ENCODE measurements at places on chromosomes 12 and 14.
A peak's percentile ranks its signal among the peaks of the same experiment; 100 is the strongest.

- DNase-seq = no peak
These were observed 113.0 kb upstream of the WSCD2 start for GRCh38 chr12:108016022-108016564.

GRCh38 chr12:110844551-110845338 is 2.0 kb upstream of the CCDC63 start:
- DNase-seq = no peak

DNA sequence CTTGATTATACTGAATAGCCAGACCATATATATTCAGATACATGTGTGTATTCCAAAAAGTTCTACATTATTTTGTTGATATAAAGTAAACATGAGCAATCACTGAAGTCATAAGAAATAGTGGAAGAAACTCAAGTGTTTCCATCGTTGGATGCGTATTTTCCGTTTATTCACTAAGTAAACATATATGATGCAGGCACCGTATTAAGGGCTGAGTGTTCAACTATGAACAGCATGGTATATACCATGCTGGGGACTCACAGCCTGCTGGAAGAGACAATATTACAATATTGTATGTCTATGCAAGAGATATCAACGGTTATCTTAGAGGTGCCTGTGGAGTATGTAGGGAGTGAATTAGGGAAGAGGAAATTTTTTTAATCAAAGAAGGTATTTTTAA is 1.2 kb downstream of the PYROXD1 start:
- DNase-seq = no peak

GRCh38 chr12:68863109-68863770 is 55.3 kb downstream of the MDM2 start:
- no peak for DNase-seq

GRCh38 chr12:104741497-104742367 is 216.4 kb downstream of the SLC41A2 start:
- DNase-seq = no peak

GRCh38 chr14:97116546-97116945 is 319.4 kb downstream of the VRK1 start:
- no peak for DNase-seq

GRCh38 chr12:122669397-122670070 is 33.6 kb downstream of the HCAR2 start:
- DNase-seq = no peak

DNA sequence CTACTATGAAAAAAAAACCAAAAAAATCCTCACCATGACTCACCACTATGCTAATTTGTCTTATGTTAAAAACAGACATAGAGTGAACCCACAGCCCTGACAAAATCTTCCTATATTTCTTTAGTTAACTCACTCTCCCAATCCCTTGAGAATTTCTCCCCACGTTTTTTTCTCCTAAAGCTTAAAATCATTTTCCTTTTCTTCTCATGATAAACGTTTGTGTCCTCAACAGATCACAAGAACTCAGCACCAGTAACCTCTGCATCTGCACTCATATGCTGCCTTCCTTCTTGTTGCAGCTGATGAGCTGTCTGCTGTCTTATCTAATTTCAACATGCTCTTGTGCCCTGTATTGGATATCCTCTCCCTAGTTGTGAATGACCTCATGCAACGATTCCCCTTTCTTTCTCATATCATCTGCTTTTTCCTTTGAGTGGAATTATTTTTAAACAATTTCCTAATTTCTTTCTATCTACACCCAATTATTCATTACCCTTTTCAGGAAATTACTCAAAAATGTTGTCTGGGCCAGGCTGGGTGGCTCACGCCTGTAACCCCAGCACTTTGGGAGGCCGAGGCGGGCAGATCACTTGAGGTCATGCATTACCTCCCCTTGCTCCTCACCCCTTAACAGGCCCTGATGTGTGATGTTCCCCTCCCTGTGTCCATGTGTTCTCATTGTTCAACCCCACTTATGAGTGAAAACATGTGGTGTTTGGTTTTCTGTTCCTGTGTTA is 427.5 kb upstream of the MGAT4C start:
- DNase-seq = no peak

DNA sequence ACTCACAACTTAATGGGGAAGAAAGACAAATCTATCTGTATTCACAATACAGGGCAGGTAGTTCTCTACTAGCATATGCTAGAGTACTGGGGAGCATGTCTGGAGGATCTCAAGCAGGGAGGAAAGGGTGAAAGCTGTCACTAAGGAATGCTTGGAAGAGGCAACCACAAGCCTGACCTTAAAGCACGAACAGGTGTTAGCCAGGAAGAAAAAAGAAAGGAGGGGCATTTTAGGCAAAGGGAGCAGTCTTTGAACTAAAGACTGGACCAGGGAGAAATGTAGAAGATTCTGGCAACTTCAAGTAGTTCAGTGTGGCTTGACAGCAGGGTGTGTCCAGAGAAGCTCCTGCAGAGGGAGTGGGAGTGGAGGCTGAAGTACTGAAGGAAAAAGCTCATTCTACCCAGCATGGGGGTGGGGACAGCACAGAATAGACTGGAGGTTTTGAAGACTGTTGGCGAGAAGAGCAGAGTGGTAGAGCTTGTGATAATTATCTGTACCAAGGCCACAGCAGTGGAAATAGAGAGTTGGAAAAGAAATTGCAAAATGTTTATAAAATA is 50.9 kb downstream of the AP5M1 start:
- DNase-seq = no peak

- DNase-seq = peak; percentile 21
These were observed 7.2 kb downstream of the ERC1 start for GRCh38 chr12:998020-998874.

- DNase-seq = no peak
These were observed 247.6 kb downstream of the IPO8 start for GRCh38 chr12:30448038-30448437.

DNA sequence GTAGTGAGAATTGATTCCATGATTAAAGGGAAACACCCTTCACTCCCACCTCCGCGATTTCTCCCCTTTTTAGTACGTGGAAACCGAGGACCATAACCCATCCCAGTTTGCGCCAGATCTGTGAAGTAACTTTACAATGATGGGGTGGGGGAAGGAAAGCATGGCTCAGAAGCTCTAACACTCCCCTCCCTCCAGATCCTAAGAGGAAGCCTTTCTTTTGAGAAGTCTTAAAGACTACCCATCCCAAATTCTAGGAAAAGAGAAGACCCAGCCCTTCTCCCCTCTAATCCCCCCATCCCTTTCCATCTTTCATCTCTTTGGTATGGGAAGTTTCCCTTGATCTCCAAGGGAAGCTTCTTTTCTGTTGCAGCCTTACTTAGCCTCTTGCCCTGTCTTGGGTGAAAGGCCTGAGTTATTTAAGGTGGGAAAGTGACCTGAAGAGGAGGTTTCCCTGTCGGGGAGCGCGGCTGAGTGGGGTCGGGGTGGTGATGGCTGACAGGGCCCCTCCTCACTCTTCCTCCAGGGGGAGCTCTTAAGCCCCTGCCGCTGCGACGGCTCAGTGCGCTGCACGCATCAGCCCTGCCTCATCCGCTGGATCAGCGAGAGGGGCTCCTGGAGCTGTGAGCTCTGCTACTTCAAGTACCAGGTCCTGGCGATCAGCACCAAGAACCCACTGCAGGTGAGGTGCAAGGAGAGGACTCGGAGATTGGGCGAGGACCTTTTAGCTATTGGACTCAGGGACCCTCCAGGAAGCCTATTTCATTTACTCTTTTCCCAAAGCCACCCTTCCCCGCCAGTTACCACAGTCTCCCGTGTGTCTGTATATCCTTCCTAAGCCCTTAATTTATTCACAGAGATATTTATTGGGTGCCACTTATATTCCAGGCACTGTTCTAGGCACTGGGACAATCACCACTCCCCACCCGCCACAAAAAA is 1.8 kb downstream of the MARCHF9 start:
- peak; percentile 86 for DNase-seq

DNA sequence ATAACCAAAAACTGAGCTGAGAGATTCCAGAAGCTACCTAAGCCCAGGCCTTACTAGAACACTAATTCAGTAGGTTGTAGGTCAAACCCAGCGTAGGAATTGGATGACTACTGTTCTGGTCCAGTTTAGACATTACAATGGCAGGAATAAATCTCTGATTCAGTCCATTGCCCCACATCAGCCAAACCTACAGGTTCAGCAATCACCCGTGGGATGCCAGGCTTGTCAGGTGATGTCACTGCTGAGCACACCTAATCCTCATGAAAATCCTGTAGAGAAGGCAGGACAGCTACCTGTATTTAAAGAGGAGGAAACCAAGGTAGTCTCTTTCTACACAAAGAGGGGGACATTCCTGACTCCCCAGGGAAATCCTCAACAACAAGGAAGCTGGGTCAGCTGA is 63.7 kb downstream of the RFX4 start:
- no peak for DNase-seq

DNA sequence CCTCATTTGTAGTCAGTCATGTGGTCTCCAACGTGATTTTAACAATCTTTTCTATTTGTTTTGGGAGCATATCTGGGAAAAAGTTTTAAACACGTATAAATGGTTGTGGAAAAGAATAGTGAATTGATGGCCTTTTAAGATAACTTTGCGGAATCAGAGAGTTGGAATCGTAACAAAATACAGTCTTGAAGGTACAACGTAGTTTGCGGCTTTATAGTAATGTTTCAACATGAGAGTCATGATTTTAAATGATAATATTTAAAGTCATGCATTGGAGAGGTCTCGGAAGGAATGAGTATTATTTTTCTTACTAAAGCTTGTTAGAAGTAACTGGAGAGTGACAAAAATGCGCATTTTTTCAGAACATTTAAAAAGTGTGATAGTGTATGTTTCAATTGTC is 1.6 kb downstream of the AEBP2 start:
- DNase-seq = no peak

DNA sequence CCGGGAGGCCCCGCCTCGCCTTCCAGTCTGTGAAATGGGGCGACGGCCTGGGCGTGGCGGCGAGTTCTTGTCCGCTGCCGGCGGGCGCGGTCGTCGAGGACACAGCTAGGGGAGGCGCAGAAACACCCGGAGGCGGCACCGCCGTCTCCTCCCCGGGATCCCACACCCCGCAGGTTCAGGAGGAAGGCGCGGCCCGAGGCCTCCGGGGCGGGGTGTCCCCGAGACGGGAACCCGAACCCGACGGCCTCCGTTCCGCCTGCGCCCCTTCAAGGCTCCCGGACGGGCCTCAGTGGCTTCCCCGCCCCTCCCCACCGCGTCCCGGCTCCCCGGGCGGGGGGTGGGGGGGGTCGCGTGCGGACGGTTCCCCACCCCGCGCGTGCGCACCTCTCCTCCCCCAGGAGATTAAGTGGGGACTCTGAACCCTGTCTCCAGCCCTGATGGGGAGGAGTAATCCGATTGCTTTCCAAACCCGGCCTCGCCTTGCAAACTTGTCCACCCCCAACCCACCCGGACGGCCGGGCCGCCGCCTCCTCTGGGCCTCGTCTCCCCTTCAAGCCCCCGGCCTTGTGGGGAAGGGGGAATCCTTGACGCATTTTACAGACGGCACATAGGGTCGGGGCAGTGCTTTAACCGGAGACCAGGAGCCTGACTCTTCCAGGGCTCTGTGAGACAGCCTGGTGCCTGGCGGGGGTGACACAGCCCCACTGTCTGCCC is 35.3 kb upstream of the ANKRD9 start:
- DNase-seq = no peak

DNA sequence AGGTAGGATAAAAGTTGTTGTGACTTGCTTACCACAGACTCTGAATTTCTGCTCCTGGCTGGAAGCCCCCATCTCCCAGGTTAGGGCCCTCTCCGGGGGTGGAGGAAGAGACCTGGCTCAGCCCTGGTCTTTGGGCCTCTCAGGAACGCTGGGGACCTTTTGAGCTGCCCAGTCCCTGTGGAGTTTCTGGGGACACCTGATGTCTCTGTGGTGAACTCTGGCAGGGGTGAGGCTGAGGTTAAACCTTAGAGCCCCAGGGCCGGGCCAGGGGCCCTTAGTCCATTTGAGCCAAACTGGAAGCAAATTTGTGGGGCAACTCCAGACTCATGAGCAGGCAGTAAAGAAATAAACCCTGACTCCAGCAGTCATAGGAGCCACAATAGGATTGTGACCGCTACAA is 112.1 kb downstream of the ADGRD1 start:
- DNase-seq = no peak

DNA sequence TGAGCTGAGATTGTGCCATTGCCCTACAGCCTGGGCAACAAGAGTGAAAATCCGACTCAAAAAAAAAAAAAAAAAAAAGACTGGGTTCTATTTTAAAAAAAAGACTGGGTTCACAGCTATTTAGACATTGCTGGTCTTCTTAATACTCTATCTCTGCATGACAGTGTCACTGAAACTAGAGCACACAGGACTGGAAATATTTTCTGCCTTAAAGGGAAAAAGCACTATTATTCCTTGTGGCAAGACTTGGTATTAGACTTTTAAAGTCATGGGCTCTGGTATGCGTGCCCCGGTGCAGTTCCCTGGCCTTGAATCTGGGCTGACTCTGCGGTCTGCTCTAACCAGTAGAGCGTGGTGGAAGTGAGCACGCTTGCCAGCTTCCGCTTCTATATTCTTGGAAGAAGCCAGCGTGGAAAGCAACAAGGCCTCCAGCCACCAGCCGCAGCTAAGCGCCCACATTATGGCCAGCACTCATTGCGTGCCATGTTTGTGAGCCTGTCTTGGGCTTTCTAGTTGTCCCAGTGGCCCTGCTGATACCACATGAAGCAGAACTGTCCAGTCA is 31.3 kb downstream of the PRKAB1 start:
- DNase-seq = no peak

DNA sequence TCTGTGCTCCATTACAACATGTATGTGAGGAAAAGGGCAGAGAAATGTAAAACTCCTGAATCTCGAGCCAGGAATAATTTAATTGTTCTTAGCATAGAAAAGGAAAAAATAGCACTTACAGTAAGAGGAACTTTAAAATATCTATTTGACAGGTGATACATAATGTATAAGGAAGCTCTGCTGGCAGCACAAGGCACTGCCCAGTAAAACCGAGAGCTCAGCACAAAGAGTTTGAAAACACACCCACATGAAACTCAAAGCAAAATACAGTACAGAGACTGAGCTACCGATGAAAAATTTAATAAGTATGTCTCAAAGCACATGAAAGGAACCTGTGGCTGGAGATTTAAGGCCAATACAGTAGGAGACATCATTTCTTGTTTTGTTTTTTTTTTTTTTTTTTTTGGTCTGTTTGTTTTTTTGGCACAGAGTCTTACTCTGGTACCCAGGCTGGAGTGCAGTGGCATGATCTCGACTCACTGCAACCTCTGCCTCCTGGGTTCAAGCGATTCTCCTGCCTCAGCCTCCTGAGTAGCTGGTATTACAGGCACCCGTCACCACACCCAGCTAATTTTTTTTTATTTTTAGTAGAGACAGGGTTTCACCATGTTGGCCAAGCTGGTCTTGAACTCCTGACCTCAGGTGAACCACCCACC is 19.2 kb downstream of the CLIP1 start:
- peak; percentile 40 for DNase-seq

GRCh38 chr14:61426048-61426447 is 104.7 kb downstream of the PRKCH start:
- DNase-seq = no peak
